ENCODE measurements at places on chromosomes 2 and 18. TPM values are rescaled to one million over a fixed set of nuclear protein-coding genes. Genes with fewer than 3 reads are reported as not detected.

DNA sequence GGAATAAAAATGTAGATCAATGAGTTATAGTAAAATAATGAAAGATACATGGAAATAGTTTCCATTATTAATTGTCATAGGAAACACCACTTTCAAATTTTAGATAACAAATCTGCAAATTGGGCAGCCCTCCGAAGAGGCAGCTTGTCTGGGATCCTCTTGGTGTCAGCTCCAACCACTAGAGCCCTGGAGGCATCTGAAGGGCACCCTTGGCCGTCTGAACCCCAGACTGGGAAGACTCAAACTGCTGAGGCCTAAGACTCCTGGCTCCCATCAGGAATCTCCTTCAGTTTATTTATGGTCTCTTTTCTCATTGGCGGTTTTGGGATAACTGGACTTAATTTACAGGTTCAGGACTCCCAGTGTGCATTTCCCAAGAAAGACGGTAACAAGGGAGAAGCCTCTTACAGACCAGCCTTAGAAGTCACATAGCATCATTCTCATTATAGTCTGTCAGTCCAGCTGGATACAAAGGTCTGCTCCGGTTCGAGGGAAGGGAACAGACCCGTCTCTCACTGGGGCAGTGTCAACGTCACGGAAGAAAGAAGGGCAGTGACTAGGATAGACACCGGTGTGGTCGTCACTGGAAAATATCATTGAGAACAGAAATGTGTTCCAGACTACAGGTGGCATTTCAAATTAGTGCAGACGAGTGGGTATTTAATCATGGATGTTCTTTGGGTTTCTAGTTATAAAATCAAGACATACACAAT lies 390.7 kb upstream of the NETO1 start:
- no peak for DNase-seq

DNA sequence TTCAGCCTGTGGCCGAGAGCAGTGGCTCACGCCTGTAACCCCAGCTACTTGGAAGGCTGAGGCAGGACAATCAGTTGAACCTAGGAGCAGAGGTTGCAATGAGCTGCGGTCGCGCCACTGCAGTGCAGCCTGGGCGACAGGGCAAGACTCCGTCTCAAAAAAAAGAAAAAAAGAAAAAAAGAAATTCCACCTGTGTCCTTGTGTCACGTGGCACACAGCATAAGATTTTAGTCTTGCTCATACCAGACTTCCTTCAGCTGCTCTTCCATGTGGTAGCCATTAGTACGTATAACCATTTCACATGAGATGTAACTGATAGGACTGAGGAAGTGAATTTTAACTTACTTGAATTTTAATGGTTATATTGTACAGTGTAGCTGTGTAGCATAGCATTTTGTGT lies 4.0 kb downstream of the NOP58 start:
- DNase-seq: no peak

- DNase-seq: no peak
Observed at GRCh38 chr2:62219407-62220159, 23.7 kb downstream of the B3GNT2 start.

- DNase-seq: no peak
Observed at GRCh38 chr2:28322981-28323396, 69.7 kb upstream of the FOSL2 start.

Gene EPHA4
- polyA plus RNA-seq: 57.2 TPM

Gene RNMT
- 10.7 TPM for polyA plus RNA-seq

- DNase-seq: no peak
Observed at GRCh38 chr2:120052597-120052996, 39.7 kb downstream of the EPB41L5 start.

DNA sequence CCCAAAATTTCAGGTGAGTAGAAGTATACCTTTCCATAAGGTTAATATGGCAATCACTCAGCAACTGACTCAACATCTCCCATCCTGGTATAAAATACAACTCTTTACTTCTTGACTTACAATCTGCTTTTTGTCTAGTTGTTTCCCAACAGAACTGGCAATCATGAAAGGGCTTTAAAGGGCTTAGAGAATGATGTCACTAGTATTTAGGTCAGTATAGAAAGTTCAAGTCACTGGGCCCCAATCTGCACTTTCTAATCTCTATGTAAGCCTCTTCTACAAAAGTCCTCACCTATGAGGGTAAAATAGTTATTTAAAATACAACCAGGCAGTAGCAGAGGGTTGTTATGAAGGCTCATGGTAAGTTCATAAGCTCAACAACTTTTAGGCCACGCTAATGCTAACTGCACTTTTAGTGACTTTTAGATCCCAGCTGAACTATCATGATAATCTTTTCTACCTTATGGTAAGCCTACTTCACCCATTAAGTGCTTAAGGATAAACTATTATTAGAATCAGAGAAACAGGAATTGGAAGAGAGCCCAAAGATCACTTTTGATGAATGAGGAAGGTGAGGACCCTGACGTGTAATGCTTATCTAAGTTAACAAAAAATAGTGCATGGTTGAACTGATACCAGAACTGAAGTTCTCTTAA lies 79.6 kb downstream of the GORASP2 start:
- no peak for DNase-seq

DNA sequence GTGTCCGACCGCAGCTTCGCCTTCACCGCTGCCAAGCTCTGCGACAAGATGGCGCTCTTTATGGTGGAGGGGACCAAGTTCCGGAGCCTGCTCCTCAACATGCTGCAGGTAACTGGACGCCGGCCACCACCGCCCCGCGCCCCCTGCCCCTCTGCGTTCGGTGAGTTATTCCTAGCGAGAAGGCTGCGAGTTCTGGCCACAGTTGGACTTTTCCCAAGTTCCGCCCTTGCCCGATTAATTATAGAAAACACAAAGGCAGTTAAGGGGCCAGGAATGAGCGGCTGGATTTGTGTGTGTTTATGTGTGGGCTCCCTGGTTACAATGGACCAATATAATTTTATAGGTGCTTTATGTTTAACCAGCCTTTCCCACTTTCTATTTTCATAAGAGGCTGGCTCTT lies 189.2 kb downstream of the SMAD7 start:
- DNase-seq: no peak

Gene GPC1
- 126 TPM for polyA plus RNA-seq

Gene CD226
- polyA plus RNA-seq: 0.53 TPM

GRCh38 chr18:31116853-31117595 lies 14.8 kb upstream of the DSC2 start:
- no peak for DNase-seq

DNA sequence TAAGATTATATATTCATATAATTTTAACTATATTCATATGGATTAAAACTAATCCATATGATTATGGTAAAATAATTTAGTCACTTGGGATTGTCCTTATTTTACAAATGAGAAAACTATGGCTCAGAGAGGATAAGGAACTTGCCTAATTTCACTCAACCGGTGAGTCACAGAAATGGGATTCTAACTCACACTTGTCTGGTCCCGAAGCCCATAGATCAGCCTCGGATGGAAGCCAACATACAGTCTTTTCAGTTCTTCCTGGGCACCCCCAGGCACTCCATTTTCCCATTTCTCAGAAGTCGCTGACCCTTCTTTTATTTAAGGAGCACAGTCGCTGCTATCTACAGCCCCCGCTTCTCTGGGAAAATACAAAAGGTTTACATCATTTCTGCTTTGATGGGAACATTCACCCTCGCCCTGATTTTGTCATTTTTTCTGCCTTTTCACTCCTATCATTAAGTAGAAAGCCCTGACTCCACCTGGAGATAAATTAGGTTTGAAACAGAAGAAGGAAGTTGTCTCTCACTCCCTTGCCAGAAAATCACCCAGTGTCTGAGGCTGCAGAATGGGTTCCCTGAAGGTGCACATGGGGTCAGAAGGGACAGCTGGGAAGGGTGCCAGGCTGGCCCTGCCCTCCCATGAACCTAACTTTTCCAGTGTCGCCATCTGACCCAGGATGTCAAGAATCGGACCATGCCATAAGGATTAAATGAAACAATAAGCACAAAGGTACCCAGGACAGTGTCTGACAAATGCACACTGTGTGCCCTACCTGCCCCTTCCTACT lies 36.6 kb downstream of the CYP1B1 start:
- no peak for DNase-seq

GRCh38 chr18:13680612-13681011 lies 45.7 kb downstream of the FAM210A start:
- no peak for DNase-seq

DNA sequence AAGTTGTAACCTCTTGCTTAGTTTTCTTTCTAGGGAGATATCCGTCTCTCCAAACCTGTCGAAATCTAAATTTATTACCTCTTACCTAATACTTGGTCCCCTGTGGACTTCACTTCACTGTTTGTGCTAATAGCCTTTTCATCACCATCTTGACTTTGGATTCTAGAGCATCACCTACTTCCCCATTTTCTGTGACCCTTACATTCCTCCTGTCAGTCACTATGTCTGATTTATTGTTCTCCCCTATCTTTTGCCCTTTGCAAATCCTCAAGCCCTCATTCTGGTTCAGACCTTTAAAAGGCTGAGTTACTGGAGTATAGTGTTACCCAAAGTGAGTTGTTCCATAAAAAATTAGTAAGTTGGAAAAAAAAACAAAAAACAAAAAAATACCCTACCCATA lies 7.5 kb downstream of the MYO1B start:
- no peak for DNase-seq

Gene EFHD1
- polyA plus RNA-seq: 60.0 TPM

Gene MEP1B
- polyA plus RNA-seq: not detected

All from BJ (cell line).